ENCODE measurements at places on chromosomes 2 and 18. TPM values are rescaled to one million over a fixed set of nuclear protein-coding genes. Genes with fewer than 3 reads are reported as not detected.

GRCh38 chr2:120577721-120578295 lies 157.9 kb upstream of the GLI2 start:
- no peak overlapping the region for H3K4me3 ChIP-seq
- DNase-seq: no peak
- no peaks in the 10 kb centered on the region for H3K4me1 ChIP-seq
- no peak overlapping the region for H3K27ac ChIP-seq

- peaks cover 64% of the 10 kb centered on the region for H3K36me3 ChIP-seq
- H3K27me3 ChIP-seq: no peaks in the 10 kb centered on the region
- H3K4me1 ChIP-seq: peaks cover 4% of the 10 kb centered on the region
- no peak overlapping the region for H3K4me3 ChIP-seq
- DNase-seq: no peak
Observed at GRCh38 chr18:58502628-58503027, 126.3 kb downstream of the ALPK2 start.

GRCh38 chr2:197297266-197297665 lies 13.3 kb downstream of the ANKRD44 start:
- H3K4me3 ChIP-seq: no peak overlapping the region
- DNase-seq: no peak
- no peaks in the 10 kb centered on the region for H3K36me3 ChIP-seq
- H3K27ac ChIP-seq: no peak overlapping the region
- no peaks in the 10 kb centered on the region for H3K27me3 ChIP-seq
- H3K4me1 ChIP-seq: 0 out of 2 replicates have a peak, but pooled peaks cover 3% of the 10 kb centered on the region

DNA sequence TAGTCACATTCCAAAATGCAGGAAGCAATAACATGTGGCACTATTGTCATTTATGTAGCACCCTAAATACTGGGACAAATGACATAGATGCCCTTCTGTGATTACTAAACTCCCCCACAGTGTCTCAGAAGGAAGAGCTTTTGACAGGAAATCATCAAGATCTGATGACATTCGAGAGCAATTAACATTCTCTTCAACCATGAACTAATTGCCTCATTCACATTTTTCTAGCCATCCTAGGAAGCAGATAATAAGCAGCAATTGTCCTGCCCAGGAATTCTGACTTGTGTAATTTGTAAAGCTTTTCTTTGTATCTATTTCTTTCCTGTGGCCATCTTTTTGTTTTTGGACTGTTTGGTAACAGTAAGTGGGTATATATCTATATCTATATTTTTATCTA lies 292.6 kb downstream of the TGIF1 start:
- no peak for DNase-seq
- H3K27ac ChIP-seq: no peak overlapping the region
- no peaks in the 10 kb centered on the region for H3K4me1 ChIP-seq
- no peaks in the 10 kb centered on the region for H3K27me3 ChIP-seq
- H3K36me3 ChIP-seq: no peaks in the 10 kb centered on the region
- H3K4me3 ChIP-seq: no peak overlapping the region

GRCh38 chr2:44269831-44270230 lies 5.4 kb upstream of the SLC3A1 start:
- DNase-seq: no peak
- no peak overlapping the region for H3K27ac ChIP-seq
- H3K36me3 ChIP-seq: no peaks in the 10 kb centered on the region

- no peaks in the 10 kb centered on the region for H3K27me3 ChIP-seq
- H3K27ac ChIP-seq: no peak overlapping the region
- H3K4me3 ChIP-seq: no peak overlapping the region
- H3K4me1 ChIP-seq: peaks cover 5% of the 10 kb centered on the region
- H3K36me3 ChIP-seq: no peaks in the 10 kb centered on the region
Observed at GRCh38 chr2:137173463-137173862, 408.1 kb downstream of the THSD7B start.

Gene CETN1
- total RNA-seq: not detected

- peaks cover 3% of the 10 kb centered on the region for H3K27me3 ChIP-seq
- no peak for DNase-seq
- no peak overlapping the region for H3K4me3 ChIP-seq
- no peak overlapping the region for H3K27ac ChIP-seq
- H3K4me1 ChIP-seq: no peaks in the 10 kb centered on the region
- no peaks in the 10 kb centered on the region for H3K36me3 ChIP-seq
Observed at GRCh38 chr2:85064927-85065577, 68.1 kb upstream of the TCF7L1 start.

DNA sequence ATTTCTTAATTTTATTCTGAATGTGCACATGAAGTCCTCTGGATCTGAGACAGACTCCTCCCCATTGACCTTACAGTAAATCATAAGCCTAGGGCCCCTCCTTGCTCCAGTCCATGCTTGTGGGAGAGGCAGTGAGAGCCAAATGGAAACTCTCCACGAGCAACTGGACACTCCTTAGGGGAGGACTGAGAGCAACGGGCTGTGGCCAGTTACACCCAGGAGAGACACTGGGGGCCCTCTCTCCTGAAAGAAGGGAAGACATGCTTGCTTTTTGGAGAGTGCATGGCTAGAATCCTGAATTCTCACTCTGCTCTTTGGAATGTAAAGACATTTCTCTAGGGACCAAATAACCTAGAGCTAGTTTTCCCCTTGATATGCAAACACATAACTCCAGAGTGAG lies 49.0 kb upstream of the BIN1 start:
- no peak for DNase-seq
- H3K36me3 ChIP-seq: no peaks in the 10 kb centered on the region

DNA sequence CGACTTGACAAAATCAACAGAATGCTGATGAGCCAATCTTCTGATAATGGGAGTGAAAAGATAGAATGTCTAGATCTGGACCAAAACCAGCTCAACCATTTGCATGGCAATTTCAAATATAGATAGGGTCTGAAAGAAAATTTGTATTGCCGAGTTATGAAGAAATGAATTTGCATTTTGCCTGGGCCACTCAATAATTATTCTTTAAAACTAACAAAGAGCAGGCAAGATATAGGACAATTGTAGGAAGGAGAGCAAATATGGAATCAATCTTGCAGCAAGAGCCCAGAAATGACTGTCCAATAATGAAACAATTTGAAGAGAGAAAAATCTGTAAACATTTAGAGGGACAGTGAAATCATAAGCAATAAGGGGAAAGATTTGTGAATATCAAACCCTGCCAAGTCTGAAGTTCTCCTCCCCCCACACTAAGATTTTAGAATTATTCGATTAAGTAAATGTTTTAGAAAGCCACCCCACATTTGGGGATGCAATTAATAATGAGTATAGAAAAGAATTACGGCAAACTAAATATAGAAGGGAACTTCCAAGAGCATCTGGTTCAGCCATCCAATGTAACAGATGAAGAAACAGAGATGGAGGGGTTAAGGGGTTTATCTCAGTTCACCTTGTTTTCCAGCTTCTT lies 377.4 kb downstream of the SETBP1 start:
- no peak overlapping the region for H3K4me3 ChIP-seq
- H3K4me1 ChIP-seq: peaks cover 9% of the 10 kb centered on the region
- no peak for DNase-seq
- H3K27ac ChIP-seq: no peak overlapping the region
- H3K27me3 ChIP-seq: no peaks in the 10 kb centered on the region
- H3K36me3 ChIP-seq: no peaks in the 10 kb centered on the region

DNA sequence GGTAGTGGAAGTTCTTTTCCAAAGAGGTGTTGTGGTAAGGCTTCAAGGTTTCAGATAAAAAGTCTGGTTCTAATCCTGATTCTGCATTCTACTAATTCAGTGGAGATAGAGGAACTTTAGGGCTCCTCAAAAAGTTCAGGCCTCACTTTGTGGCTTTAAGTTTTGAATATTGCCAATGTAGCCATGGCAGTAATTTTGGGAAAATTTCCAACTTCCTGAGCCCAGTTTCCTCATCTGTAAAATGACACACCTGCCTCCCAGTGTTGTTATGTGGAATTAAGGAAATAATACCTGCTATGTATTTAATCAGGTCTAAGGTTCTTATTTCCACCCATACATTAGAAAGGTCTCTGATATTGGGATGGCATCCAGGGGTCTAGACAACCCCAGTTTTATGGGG lies 147.6 kb upstream of the ITGA6 start:
- H3K27me3 ChIP-seq: no peaks in the 10 kb centered on the region
- DNase-seq: no peak
- H3K4me3 ChIP-seq: no peak overlapping the region
- H3K27ac ChIP-seq: no peak overlapping the region
- H3K36me3 ChIP-seq: no peaks in the 10 kb centered on the region

DNA sequence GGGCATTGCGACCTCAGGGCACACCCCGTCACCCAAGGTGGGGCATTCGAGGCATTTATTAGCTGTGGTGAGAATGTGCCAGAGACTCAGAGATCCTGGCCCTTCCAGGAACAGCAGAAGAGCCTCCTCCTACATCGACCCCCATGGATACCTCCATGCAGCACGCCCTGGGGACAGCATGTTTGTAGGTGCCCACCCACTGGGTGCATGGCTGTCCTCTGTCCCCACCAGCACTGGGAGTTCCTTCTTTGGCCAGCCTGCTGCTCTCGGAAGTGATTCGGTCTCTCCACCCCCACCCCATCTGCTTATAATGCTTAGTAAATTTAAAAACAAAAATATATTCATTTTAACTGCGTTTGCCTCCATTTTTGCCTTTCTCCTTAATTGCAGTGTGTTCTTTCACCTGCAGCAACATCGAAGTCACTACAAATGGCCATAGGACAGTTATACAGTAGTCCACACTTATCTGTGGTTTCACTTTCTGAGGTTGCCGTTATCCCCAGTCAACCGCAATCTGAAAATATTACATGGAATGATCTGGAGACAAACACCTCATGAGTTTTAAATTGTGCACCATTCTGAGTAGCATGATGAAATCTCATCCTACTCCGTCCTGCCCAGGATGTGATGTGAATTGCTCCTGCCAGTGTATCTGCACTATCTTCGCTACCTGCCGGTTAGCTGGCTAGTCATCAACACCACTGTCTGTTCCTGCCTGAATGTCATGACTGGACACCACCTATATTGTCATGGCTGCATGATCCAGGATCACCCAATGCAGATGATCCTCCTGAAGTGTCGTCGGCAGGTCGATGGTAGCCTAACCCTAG lies 29.6 kb upstream of the ZCCHC2 start:
- no peaks in the 10 kb centered on the region for H3K4me1 ChIP-seq
- DNase-seq: no peak
- no peaks in the 10 kb centered on the region for H3K36me3 ChIP-seq
- H3K27me3 ChIP-seq: peaks cover 1% of the 10 kb centered on the region
- no peak overlapping the region for H3K27ac ChIP-seq

Gene CCDC85A
- total RNA-seq: 0.37 TPM

Gene HOXD12
- total RNA-seq: not detected

Gene COLEC12
- 58.8 TPM for total RNA-seq

DNA sequence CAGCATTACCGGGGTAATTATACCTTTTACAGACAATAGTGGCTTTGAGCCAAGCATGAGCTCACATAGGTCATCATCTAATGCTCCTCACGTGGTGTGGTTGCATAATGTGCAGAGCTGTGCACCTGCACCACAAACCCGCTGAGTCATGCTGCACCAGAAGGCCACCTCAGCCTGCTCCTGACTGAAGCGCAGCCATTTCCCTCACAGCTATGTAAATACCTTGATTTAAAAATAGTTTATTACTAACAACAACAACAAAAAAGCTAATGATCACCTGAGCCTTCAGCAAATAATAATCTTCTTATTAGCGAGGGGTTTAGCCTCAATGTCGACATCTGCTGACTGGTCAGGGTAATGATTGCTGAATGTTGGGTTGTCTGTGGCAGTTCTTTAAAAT lies 238.8 kb downstream of the MBD5 start:
- no peak overlapping the region for H3K27ac ChIP-seq
- H3K36me3 ChIP-seq: no peaks in the 10 kb centered on the region
- no peaks in the 10 kb centered on the region for H3K27me3 ChIP-seq
- DNase-seq: no peak
- no peak overlapping the region for H3K4me3 ChIP-seq

- H3K27ac ChIP-seq: no peak overlapping the region
- DNase-seq: no peak
- peaks cover 10% of the 10 kb centered on the region for H3K4me1 ChIP-seq
- H3K36me3 ChIP-seq: no peaks in the 10 kb centered on the region
Observed at GRCh38 chr2:217125014-217125413, 265.1 kb upstream of the TNP1 start.

DNA sequence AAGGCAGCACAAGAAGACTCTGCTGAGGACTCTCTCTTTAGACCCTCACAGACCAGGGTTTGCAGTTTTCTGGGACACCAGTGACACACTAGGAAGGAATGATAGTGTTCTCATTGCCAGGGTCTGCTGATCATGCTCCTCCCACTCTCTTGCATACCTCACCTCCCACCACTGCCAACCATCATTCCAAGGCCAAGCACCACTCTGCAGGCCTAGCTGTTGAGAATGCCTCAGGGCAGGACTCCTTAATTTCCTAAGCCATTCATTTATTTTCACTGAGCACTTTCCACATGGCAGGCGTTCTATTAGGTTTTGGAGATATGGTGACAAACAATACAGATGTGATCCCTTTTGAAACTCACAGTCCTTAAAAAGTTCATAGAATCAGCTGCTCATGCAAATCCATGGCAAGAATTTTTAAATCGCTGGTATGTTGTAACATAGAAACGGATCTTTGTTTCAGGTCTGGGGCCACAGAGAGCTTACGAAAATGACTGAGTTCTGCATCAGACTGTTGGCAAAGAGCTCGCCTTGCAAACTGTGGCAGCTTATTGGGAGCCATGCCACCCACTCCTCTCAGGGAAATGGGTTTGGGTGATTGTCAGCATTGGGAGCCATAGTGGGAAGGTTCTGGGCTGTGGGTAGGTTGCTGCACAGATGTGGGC lies 78.5 kb downstream of the XDH start:
- no peaks in the 10 kb centered on the region for H3K36me3 ChIP-seq
- peak; percentile 37 for DNase-seq
- H3K27me3 ChIP-seq: no peaks in the 10 kb centered on the region
- H3K4me1 ChIP-seq: peaks cover 28% of the 10 kb centered on the region

DNA sequence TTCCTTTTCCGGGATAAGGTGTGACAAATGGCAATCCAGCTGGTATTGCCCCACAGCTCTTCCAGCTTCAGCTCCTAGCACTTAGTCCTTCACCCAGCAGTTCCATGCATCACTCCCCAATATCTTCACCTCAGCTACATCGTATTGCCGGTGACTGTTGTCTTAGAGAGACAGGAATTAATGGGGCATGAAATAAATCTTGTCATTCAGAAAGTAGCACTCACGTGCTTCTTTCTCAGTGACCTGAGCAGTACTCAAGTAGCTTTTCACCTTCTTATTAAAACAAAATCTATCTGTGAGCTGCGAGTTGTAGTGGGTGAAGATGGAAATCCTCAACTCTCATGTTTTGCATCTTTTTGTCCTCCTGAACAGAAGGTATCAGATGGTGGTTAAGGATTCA lies 72.8 kb downstream of the PTH2R start:
- no peak overlapping the region for H3K27ac ChIP-seq
- H3K27me3 ChIP-seq: no peaks in the 10 kb centered on the region
- no peaks in the 10 kb centered on the region for H3K4me1 ChIP-seq
- no peaks in the 10 kb centered on the region for H3K36me3 ChIP-seq
- H3K4me3 ChIP-seq: no peak overlapping the region

Gene TLX2
- total RNA-seq: not detected

GRCh38 chr2:240873098-240873788 lies 4.6 kb downstream of the AGXT start:
- no peak for DNase-seq
- no peaks in the 10 kb centered on the region for H3K27me3 ChIP-seq
- peaks cover 41% of the 10 kb centered on the region for H3K4me1 ChIP-seq
- H3K4me3 ChIP-seq: no peak overlapping the region

GRCh38 chr2:237472909-237473877 lies 13.9 kb upstream of the MLPH start:
- H3K27me3 ChIP-seq: no peaks in the 10 kb centered on the region
- no peak overlapping the region for H3K4me3 ChIP-seq
- peaks cover 34% of the 10 kb centered on the region for H3K4me1 ChIP-seq
- DNase-seq: no peak
- no peaks in the 10 kb centered on the region for H3K36me3 ChIP-seq

Gene DSG4
- total RNA-seq: not detected

Gene STARD7
- total RNA-seq: 188 TPM

Gene PSMD14
- total RNA-seq: 232 TPM
